ENCODE measurements at places on chromosomes 5 and 9.

- no peak for DNase-seq
These were observed 608 bp downstream of the ELOVL7 start for GRCh38 chr5:60843386-60843935.

DNA sequence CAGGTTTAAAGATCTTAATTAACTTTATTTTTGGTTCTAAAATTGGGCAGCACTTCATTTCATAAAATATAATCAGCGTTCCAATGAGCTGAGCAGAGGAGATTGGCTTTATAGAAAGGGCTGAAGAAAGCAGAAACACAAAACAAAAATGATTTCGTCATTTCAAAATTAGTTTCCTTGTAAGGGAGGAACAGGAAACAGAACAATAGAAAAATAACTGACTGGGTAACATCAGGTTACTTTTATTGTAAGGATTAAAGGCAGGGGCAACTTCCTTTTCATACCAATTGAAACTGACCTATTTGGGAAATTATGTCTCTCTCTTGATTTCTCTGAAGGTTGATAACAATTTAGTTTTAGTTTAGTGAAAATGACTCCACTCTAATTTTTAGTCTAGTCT is 157.1 kb downstream of the ATP10B start:
- DNase-seq, result no peak

DNA sequence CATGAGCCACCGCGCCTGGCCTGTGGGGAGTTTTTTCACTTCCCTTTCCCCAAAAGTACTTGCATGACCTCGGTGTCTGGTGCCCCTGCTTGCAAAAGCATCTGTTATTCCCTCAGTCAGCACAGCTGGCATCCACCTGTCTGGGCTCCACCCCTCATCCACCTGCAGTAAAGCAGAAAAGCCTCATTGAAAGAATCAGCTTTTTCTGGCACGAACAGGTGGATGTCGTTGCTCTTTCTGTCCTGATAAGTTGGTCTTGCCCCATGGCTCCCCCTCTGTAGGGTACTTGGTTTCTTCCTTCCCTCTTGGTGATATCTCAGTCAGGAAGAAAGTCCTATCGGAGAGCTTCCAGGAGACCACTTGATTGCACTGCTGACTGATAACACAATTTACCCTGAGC is 37.4 kb downstream of the WWC1 start:
- no peak for DNase-seq

DNA sequence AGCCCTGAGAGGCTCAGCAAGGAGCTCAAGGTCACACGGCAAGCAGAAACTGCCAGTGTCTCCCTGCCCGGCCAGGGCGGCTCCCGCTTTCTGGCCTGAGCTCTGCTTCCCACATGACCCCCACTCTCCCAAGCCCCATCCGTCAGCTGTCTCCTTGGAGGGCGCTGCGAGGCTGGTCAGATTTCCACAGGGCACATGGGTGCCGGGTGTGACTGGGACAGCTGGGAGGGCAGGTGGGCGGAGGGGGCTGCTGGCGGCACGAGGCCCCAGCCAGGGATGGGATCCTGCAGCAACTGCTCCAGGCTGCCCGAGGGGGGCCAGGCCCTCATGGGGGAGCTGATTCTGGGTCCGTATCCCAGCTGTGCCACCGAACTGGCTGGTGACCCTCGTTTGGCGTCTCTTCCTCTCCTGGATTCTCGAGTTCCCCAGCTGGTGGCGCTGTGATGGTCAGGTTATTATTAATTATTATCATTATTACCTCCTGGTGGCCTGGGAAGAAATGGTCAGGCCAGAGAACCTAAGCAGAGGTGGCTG is 12.9 kb upstream of the WDR38 start:
- DNase-seq, result no peak

DNA sequence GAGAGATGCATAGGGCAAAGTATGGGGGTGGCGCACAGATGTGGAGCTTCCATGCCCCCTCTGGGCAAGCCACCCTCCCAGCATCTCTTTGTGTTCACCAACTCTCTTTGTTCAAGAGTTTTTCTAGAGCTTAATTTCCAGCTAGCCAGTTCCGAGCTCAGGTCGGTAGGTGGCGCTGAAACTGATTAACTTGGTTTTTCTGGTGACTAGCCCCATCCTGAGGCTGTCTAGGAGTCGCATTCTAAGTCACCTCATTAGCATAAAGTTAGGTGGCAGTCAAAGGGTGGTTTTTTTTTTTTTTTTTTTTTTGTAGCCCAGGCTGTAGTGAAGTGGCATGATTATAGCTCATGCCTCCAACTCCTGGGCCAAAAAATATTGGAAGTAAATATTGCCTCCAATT is 476.4 kb downstream of the KDM4C start:
- no peak for DNase-seq

DNA sequence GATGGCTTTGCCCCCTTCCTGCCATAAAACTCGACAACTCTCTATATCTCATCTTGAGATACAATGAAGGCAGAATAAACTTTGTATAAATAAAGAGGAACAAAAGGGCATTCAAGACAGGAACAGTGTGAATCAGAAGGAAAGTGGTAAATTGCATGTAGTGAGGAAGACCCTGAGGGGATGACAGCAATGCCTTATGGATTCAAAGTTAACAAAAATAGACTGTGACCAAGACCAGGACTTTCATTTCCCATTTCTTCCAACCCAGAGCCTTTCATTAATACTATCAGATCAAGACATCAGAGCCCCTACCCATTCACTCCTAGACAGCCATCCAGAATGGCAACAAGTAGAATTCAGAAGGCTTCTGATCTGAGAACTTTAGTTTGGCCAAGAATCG is 46.4 kb upstream of the ZNF462 start:
- no peak for DNase-seq

DNA sequence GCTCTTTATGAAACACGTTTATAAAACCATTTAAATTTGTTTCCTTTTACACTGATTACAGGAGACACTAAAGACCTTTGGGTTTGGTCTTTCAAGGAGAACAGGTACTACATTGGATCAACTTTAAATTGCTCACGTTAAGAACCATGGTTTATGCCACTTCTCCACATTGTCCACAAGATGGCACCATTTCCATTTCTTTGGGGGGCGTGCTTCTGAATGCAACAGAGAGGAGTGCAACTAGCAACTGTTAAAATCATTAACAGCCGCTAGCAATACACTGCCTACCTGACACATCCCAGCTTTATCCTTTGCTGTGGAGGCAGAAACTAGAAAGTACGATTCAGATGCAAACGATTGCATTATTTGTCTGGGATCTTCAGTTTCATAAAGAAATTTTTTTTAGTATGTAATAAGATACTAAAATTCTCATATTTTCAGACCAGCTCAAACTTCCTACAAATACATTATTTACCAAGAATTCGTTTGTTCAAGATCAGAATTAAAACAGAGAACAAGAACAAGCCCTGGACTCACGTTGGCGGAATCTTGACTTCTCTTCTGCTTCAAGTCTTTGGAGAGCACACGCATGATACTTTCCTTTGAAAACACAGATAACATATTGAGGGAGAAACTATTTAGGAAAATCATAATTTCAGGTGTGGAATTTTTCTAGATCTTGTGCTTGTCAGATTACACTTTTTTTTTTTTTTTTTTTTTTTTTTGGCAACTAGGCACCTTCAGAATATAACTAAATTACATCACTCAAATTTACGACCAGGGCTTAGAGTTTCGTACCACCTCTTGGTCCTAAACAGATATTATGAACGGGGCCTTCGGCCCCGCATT is 702 bp downstream of the CDC20B start:
- no peak for DNase-seq

GRCh38 chr5:158344376-158344775 is 485.4 kb upstream of the CLINT1 start:
- no peak for DNase-seq

DNA sequence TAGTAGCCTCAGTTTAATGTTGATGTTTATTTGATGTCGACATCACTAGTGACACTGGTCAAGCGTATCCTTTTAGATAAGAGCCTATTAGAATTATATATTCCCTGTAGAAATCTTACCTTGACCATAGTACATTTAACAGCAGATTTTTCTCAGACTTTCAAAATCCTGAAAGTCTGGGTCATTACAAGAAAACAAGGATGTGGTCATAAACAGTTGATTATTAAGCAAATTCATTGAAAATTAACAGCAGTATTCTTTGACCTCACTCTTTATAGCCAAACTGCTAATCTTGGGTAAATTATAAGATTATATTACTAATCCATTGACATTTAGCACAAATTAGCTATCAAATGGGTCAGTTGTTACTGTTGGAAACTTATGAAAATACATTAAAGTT is 83.4 kb downstream of the GHR start:
- no peak for DNase-seq

DNA sequence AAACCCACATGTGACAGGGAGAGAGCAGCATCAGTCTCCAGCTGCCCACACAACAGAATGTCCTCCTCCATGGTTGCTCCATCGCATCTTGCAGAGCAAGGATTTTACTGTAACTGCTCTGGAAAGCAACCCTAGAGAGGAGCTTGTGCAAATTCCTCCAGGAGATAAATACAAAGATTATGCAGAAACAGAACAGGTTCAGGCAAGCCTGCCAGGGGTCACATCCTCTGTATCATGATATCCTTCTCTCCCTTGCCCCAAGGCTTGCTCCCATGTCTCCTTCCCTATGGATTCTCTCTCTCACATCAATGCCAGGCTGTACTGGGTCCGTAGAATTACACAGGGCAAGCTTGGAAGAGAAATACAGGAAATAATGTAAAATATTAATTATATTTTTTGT is 226.0 kb downstream of the MPDZ start:
- no peak for DNase-seq

GRCh38 chr5:56056875-56057274 is 62.1 kb upstream of the IL6ST start:
- DNase-seq, result no peak

DNA sequence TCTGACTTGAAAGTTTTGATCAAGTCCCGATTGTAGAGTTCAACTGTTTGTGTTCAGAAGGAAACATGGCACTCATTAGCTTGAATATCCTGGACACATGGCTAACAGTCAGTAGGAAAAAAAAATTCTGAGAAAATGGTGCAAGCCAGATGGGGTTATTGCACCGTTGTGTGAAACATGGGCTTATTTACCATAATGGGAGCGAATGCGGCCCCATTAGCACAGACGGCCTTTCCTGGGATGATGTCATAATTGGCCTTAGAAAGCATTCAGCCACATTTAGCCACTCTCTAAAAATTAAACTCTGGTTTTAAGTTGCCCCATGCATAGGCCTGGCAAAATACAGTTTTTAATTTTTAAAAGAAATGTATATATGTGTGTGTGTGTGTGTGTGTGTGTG is 112.1 kb downstream of the IRX2 start:
- no peak for DNase-seq

Measured in thoracic aorta (tissue), 2 donors.